ENCODE measurements at places on chromosomes 3 and 15. TPM values are rescaled to one million over a fixed set of nuclear protein-coding genes. Genes with fewer than 3 reads are reported as not detected.

- H3K4me3 ChIP-seq = no peak overlapping the region
- no peaks in the 10 kb centered on the region for H3K27me3 ChIP-seq
- H3K4me1 ChIP-seq = peaks cover 72% of the 10 kb centered on the region
- DNase-seq = no peak
These were observed 3.1 kb downstream of the CCDC51 start for GRCh38 chr3:48436855-48437254.

- no peak overlapping the region for H3K27ac ChIP-seq
- DNase-seq = no peak
These were observed 28.7 kb upstream of the B3GNT5 start for GRCh38 chr3:183224180-183224970.

DNA sequence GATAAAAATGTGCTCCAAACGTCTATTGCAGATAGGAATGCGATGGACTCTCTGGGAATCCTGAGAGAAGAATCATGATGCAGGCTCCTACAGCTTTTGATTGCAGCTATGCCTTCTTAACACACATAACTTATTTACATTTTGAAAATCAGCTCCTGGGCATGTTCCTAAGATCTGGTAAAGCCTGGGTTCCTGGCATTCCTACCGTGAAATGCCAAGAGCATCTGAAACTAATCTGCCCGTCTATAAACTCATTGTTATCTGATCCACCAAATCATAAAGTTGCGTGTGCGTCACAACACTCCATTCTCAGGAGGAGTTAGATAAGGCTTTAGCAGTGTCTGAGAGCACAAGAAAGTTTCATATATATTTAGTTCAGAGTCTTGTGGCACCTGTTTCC lies 79.0 kb upstream of the VGLL3 start:
- no peaks in the 10 kb centered on the region for H3K27me3 ChIP-seq
- no peak overlapping the region for H3K27ac ChIP-seq
- no peak overlapping the region for H3K4me3 ChIP-seq
- H3K4me1 ChIP-seq = no peaks in the 10 kb centered on the region
- no peak for DNase-seq

DNA sequence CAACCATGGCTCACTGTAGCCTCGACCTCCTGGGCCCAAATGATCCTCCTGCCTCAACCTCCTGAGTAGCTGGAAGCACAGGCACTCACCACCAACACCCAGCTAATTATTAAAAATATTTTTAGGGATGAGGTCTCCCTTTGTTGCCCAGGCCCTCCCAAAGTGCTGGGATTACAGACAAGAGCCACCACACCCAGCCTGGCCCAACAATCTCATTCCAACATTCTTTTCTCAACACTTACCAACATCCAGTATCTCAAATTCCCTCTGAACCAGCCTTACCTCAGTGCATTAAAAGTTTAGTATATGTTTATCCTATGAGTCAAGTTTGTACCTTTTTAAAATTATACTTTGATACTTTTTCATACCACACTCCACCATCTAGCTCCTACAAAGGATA lies 25.0 kb downstream of the ANXA2 start:
- no peak for DNase-seq
- peak overlapping the region; percentile 93 for H3K27ac ChIP-seq
- no peaks in the 10 kb centered on the region for H3K27me3 ChIP-seq

Gene TUSC7
- not detected for polyA plus RNA-seq

All from HepG2 (cell line).